ENCODE measurements at places on chromosomes 5 and 9.

GRCh38 chr5:143063175-143063970 is 293.2 kb downstream of the ARHGAP26 start:
- no peak for DNase-seq

GRCh38 chr9:97771641-97772040 is 74.5 kb upstream of the XPA start:
- DNase-seq: no peak

DNA sequence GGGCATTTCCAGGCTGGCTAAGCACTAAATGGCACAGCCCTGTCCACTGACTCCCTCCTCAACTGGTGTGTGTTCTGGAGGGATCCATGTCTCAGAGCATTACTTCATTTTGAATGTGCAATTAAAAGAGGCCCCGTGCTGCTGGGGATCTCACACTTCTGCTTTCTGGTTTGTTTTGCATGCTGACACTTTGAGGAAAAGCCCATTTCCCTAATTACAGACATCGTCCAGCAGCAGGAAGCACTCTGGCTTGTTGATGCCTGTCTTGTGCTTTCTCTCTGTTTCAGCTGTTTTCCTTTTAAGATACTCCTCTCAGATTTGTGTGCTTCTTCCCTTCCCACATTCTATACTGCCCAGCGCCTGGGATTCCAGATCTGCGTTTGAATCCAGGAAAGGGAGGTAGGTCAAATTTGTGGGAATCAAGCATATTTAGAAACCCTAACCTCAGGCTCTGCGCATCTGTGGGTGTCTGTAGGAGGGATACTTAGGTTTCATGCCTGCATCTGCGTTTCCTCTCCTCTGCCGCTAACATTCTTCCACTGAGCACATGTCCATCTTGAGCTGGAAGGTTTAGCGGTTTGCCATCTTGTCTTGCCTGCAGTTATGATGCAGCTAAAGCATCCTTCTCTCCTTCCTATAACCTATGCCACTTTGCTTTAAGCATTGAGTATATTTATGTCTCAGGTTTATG is 25.7 kb downstream of the SYK start:
- DNase-seq: no peak

- DNase-seq: no peak
Observed at GRCh38 chr9:4119778-4120554, 179.9 kb downstream of the GLIS3 start.

GRCh38 chr5:132677191-132677590 is 3.4 kb downstream of the IL4 start:
- no peak for DNase-seq

DNA sequence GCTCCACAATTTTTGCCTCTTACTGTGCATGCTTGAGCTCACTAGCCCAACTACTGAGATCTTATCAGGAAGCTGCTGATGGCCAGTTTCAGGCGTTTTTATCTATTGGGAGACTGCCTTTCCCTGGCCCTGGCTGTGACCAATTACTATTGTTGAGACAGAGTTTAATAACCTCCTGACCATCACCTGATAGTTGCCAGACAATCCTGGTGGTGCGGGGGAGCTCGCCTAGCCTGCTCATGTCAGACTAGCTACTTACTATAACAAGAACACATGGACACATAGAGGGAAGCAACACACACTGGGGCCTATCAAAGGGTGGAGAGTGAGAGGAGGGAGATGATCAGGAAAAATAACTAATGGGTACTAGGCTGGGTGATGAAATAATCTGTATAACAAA is 13.0 kb upstream of the OXCT1 start:
- no peak for DNase-seq

DNA sequence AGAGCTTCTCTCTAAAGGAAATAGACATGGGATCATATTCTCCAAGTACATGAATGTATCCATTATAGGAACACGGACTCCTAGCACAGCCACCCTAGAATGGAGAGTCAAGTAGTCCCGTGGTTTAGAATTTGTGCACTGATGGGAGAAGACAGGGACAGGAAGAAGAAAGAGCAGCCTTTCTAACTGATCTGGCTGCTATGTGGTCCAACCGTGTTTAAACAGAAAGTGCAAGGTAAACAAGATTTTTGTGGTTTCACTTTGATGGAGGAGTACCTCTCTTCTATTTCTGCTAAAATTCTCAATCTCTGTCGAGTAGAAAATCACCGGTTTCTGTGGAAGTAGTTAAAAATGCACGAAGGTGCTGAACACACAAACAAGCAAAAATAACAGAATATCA is 171.3 kb downstream of the ST8SIA4 start:
- DNase-seq: no peak

DNA sequence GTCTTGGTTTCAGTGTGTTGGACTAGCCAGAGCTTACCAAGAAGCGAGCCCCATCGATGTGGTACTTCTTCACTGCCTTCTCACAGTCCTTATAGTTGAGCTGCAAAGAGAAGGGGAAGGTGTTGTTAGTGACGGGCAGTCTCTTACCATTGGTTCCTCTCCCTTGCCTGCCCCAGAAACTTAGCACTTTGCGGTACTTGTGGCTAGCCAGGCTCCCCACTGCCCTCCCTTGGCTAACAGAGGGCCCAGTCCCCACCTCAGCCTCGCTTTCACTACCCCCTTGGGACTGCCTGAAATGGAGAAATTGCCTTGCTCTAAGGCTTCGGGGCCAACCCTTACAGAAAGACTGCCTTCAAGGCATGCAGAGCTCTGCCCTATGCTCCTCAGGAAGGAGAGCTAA is 4.3 kb downstream of the LCP2 start:
- no peak for DNase-seq

GRCh38 chr5:140978260-140978659 is 12.0 kb downstream of the PCDHAC2 start:
- no peak for DNase-seq

DNA sequence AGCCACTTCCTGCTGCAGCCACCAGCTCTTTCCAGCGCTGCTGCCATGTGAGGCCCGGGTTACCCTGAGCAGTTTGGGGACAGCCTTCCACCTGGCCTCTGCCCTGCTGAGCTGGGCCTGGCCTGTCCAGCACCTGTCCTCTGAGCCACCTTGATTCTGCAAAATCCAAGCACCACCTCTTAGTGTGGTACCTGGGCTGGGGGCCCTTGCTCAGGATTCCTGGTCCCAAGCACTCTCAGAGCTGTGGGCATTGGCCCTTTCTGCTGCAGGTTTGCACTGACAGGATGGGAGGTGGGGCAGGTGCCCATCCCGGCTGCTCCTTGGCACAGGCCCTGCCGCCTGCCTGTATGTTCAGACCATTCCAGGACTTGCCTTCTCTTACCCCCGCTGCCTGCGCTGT is 309.2 kb upstream of the IRX4 start:
- DNase-seq: no peak

- DNase-seq: peak; percentile 77
Observed at GRCh38 chr5:67643536-67643935, 446.9 kb upstream of the CD180 start.

DNA sequence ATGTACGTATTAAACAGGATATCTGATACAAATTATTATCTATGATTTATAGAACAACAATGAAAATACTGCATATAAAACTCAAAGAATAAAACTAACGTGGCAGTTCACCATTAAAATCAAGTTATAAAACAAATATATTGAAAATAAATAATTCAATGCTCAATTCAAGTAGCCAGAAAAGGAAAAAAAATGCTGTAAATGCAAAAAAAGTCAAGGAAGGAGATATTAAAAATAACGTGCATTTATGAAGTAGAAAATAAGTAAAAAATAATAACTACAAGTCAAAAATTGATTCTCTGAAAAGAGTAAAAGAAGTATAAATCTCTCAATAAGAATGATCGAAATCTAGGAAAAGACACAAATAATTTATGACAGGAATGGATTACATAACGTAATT is 460.5 kb upstream of the CD180 start:
- DNase-seq: no peak

DNA sequence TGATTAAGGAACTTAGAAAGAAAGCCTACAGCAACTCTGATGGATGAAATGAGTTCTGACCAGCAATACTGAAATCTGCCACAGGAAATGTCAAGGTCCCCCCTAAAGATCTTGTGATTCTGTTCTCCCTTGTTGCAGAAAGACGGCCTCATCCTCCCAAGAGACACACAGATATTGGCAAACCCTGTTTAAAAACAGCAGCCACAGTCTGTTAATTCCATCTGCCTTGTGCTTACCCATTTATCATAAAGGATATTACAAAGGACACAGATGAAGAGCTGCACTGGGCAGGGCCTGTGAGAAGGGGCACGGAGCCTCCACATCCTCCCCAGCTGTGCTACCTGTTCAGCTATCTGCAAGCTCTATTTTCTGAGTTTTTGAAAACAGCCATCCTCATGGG is 15.2 kb downstream of the RAPGEF1 start:
- DNase-seq: no peak
